ENCODE measurements at places on chromosomes 5 and 9. TPM values are rescaled to one million over a fixed set of nuclear protein-coding genes. Genes with fewer than 3 reads are reported as not detected.

The GABRA6 gene
- not detected for total RNA-seq

DNA sequence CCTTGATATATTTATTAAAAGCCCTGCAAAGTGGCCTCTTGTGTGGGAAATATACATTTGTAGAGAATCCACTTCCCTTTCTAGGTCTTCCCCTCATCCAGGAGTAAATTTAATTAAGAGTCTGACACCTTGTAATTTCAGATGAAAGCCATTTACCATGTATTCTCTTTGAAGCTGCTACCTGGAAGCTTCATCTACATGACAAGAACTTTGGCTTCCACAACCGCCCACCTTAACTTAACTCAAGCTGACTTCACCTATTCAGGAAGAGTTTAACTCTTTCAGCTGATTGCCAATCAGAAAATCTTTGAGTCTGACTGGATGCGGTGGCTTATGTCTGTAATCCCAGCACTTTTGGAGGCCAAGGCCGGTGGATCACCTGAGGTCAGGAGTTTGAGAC lies 899.9 kb downstream of the TAF11L14 start:
- no peaks in the 10 kb centered on the region for H3K27me3 ChIP-seq
- no peaks in the 10 kb centered on the region for H3K4me1 ChIP-seq
- no peaks in the 10 kb centered on the region for H3K36me3 ChIP-seq
- H3K27ac ChIP-seq = no peak overlapping the region
- no peak overlapping the region for H3K4me3 ChIP-seq

DNA sequence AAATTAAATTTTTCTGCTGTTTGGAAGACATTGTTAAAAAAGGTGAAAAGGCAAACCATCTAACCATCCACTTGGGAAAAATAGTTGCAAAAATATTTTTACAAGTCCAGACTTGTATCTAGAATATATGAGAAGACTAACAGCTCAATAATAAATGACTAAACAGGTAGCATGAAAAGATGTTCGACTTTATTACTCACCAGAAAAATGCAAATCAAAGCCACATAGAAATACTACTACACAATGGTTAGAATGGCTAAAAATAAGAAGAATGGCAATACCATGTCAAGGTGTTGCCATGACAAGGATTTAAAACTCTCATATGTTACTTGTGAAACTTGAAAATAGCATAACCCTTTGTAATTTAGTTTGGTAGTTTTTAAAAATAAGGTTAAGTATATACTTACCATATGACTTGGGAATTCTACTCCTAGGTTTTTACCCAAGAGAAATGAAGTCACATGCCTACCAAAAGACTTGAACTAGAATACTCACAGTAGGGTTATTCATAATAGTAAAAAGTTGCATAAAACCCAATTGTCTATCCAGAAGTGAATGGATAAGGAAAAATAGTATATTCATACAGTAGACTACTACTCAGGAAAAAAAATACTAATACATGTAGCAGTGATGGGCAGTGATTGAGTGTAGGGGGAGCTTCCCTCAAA lies 93.8 kb downstream of the VPS13A start:
- no peak overlapping the region for H3K4me3 ChIP-seq
- H3K4me1 ChIP-seq = no peaks in the 10 kb centered on the region
- no peak for DNase-seq
- no peaks in the 10 kb centered on the region for H3K27me3 ChIP-seq
- H3K27ac ChIP-seq = no peak overlapping the region

The NUTM2F gene
- 0.87 TPM for total RNA-seq

The SNCAIP gene
- total RNA-seq = 19.1 TPM

DNA sequence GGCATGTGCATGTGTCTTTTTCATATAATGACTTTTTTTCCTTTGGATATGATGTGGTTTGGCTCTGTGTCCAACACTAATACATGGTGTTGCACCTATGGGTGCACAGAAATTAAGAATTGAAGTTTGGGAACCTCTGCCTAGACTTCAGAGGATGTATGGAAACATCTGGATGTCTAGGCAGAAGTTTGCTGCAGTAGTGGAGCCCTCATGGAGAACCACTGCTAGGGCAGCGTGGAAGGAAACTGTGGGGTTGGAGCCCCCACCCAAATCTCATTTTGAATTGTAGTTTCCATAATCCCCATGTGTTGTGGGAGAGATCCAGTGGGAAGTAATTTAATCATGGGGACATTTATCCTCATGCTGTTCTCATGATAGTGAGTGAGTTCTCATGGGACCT lies 235.0 kb upstream of the TRPC7 start:
- no peak overlapping the region for H3K27ac ChIP-seq
- no peaks in the 10 kb centered on the region for H3K27me3 ChIP-seq
- no peak overlapping the region for H3K4me3 ChIP-seq
- H3K36me3 ChIP-seq = no peaks in the 10 kb centered on the region
- DNase-seq = no peak
- no peaks in the 10 kb centered on the region for H3K4me1 ChIP-seq

The EIF4E1B gene
- total RNA-seq = not detected

DNA sequence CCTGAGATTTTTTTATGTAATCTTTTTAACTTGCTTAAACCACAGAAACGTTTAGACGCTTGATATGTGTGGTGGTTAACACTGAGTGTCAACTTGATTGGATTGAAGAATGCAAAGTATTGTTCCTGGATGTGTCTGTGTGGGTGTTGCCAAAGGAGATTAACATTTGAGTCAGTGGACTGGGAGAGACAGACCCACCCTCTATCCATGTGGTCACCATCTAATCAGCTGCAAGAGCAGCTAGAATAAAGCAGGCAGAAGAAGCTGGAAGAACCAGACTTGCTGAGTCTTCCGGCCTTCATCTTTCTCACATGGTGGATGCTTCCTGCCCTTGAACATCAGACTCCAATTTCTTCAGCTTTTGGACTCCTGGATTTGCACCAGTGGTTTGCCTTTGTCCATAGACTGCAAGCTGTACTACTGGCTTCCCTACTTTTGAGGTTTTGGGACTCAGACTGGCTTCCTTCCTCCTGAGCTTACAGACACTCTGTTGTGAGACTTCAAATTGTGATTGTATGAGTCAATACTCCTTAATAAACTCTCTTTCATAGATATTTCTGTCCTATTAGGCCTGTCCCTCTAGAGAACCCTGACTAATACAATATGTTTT lies 816.0 kb upstream of the CDH9 start:
- H3K27me3 ChIP-seq = no peaks in the 10 kb centered on the region
- no peaks in the 10 kb centered on the region for H3K36me3 ChIP-seq
- H3K4me3 ChIP-seq = no peak overlapping the region
- DNase-seq = no peak
- H3K4me1 ChIP-seq = no peaks in the 10 kb centered on the region
- no peak overlapping the region for H3K27ac ChIP-seq

DNA sequence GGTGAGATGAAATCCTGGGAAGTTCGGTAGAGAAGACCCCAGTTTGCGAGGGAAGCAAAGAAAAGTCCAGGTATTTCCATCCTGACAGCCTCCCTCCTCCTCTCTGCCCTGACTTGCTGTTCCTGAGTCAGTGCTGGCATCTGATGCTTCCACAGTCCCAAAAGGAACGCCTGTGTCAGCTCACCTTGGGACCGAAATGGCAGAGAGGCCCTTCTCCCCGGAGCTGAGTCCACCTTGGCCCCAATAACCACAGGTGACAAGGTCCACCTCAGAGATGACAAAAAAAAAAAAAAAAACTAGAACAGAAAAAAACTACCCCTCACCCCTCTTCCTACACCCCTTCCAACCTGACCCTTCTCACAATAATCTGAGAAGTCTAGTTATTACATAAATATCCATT lies 31.6 kb downstream of the SLC6A7 start:
- no peak overlapping the region for H3K4me3 ChIP-seq
- H3K4me1 ChIP-seq = peaks cover 16% of the 10 kb centered on the region
- DNase-seq = no peak
- H3K27ac ChIP-seq = no peak overlapping the region
- no peaks in the 10 kb centered on the region for H3K27me3 ChIP-seq

The ADGRD2 gene
- total RNA-seq = not detected

The SPATA31E1 gene
- 0.08 TPM for total RNA-seq

- H3K27ac ChIP-seq = no peak overlapping the region
- H3K27me3 ChIP-seq = no peaks in the 10 kb centered on the region
- H3K4me1 ChIP-seq = no peaks in the 10 kb centered on the region
- no peaks in the 10 kb centered on the region for H3K36me3 ChIP-seq
- no peak for DNase-seq
- H3K4me3 ChIP-seq = no peak overlapping the region
Observed at GRCh38 chr9:31335529-31336234, 1048.8 kb upstream of the ACO1 start.

The ROPN1L gene
- 0.28 TPM for total RNA-seq

- H3K27me3 ChIP-seq = no peaks in the 10 kb centered on the region
- no peak overlapping the region for H3K27ac ChIP-seq
- no peaks in the 10 kb centered on the region for H3K36me3 ChIP-seq
- DNase-seq = no peak
- H3K4me3 ChIP-seq = no peak overlapping the region
Observed at GRCh38 chr9:32306006-32306405, 78.4 kb upstream of the ACO1 start.

DNA sequence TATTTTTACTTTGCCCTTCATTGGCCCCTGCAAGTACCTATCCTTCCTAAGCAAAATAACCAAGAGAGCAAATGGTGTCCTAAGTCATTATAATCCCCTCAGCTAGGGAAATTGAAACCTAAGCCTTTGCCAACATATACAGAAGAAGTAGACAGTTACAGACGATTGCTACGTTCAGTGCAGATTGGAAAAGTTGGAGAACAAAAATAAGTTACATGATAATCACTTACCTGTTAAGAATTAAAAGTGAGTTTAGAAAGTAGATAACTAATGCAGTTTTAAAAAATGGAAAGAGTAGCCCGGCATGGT lies 244.8 kb downstream of the MPDZ start:
- peak overlapping the region; percentile 17 for H3K27ac ChIP-seq
- no peak for DNase-seq
- H3K27me3 ChIP-seq = no peaks in the 10 kb centered on the region
- H3K4me1 ChIP-seq = peaks cover 6% of the 10 kb centered on the region
- H3K36me3 ChIP-seq = no peaks in the 10 kb centered on the region

DNA sequence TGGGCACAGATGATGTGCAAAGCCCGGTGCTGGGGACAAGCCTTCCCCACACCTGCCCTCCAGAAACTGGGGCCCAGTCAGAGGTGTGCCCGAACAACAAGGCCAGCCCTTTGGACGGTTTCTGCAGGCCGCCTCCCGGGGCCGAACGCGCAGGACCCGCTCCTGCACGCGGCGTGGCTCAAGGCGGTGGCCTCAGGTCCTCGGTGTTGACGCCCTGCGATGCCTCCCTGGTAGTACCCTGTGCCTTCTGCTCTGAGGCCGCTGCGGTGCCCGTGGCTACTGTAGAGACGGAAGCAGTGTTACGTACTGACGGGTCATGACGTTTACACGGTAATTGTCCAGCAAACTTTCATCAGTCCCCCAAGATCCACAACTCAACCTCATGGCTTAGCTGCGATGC lies 33.5 kb upstream of the FANCC start:
- H3K27ac ChIP-seq = no peak overlapping the region
- H3K4me3 ChIP-seq = no peak overlapping the region
- H3K36me3 ChIP-seq = no peaks in the 10 kb centered on the region
- peaks cover 10% of the 10 kb centered on the region for H3K4me1 ChIP-seq

DNA sequence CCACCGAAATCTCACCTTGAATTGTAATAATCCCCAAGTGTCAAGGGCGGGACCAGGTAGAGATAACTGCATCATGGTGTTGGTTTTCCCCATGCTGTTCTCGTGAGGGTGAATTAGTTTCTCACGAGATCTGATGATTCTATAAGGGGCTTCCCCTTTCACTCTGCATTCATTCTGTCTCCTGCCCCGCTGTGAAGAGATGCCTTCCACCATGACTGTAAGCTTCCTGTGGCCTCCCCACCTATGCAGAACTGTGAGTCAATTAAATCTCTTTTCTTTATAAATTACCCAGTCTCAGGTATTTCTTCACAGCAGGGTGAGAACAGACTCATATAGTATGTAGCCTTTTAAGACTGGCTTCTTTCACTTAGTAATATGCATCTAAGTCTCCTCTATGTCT lies 128.1 kb upstream of the NR5A1 start:
- no peak overlapping the region for H3K4me3 ChIP-seq
- H3K27ac ChIP-seq = no peak overlapping the region
- no peaks in the 10 kb centered on the region for H3K36me3 ChIP-seq
- no peak for DNase-seq

The SLCO4C1 gene
- total RNA-seq = 20.5 TPM

- H3K4me3 ChIP-seq = no peak overlapping the region
- no peaks in the 10 kb centered on the region for H3K36me3 ChIP-seq
- H3K27ac ChIP-seq = no peak overlapping the region
- no peaks in the 10 kb centered on the region for H3K27me3 ChIP-seq
Observed at GRCh38 chr5:98816582-98817222, 43.2 kb downstream of the RGMB start.

DNA sequence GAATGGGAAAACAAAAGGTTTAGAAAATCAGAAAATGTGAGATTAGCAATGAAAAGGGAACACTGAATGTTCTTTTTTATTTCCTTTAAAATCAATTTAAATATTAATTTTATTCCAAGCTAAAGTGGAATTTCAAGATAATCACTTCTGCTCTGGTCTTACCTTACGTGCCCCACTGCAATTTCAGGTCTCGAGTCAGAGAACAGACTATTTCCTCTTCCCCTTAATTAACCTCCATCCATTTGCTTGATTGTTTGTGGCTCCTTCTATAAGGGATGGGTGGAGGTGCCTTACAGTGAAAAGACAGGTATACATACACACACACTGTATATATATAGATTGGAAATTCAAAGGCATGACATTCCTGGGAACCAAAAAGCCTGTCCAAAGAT lies 137.1 kb downstream of the SUSD1 start:
- H3K4me1 ChIP-seq = no peaks in the 10 kb centered on the region
- H3K27ac ChIP-seq = no peak overlapping the region
- H3K36me3 ChIP-seq = no peaks in the 10 kb centered on the region
- no peak for DNase-seq
- no peak overlapping the region for H3K4me3 ChIP-seq

- no peak overlapping the region for H3K27ac ChIP-seq
- no peak overlapping the region for H3K4me3 ChIP-seq
- no peaks in the 10 kb centered on the region for H3K27me3 ChIP-seq
Observed at GRCh38 chr9:9563817-9564216, 1049.0 kb downstream of the PTPRD start.

- no peak overlapping the region for H3K4me3 ChIP-seq
- H3K4me1 ChIP-seq = no peaks in the 10 kb centered on the region
- H3K27ac ChIP-seq = no peak overlapping the region
Observed at GRCh38 chr9:75754080-75754479, 136.4 kb upstream of the PCSK5 start.

DNA sequence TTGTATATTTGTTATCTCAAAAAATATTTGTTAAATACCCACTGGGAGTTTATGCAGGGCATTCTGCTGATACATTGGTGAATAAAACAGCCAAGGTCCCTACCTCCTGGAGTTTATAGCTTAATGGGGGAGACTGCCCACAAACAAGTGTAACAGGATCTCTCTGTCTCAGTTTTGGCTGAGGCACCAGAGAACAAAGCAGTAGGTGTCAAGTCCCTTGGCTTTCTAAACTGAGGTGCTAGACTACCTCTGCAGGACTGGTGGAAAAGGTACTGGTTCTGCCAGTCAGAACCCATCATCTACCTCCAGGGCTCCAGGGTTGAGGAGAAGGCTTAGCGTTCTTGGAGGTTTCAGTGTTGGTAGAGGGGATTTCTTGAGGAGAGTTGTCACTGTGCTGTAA lies 188.4 kb upstream of the ELL2 start:
- peaks cover 2% of the 10 kb centered on the region for H3K4me1 ChIP-seq

The PDGFRB gene
- 55.1 TPM for total RNA-seq
